ENCODE measurements at places on chromosomes 7 and 10.

GRCh38 chr10:56823849-56824248, 462.8 kb upstream of the ZWINT start:
- no peak for DNase-seq

GRCh38 chr7:51139796-51140195, 176.8 kb downstream of the COBL start:
- no peak for DNase-seq

GRCh38 chr10:76736815-76737618, 900.6 kb downstream of the KCNMA1 start:
- DNase-seq, result no peak

- no peak for DNase-seq
Measured at GRCh38 chr7:116661865-116662264, 10.1 kb upstream of the MET start.

DNA sequence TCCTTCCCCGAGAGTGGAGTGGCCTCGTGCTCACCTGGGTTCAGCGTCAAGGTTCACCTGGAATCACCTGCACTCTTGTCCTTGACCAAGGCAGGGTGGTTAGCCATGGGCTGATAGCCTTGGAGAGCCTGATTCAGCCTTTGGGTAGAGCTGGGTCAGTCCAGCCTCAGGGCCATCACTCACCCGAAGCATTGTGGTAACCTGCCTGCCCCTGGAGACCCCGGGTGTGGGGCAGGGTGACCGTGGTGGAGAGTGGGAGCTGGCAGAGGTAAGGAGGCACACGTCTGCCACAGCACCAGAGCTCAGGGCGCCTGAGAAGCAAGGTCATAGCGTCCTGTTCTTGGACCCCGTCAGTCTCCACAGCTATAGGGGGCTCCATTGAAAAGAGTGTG, 27.8 kb upstream of the WDFY4 start:
- DNase-seq, result no peak

DNA sequence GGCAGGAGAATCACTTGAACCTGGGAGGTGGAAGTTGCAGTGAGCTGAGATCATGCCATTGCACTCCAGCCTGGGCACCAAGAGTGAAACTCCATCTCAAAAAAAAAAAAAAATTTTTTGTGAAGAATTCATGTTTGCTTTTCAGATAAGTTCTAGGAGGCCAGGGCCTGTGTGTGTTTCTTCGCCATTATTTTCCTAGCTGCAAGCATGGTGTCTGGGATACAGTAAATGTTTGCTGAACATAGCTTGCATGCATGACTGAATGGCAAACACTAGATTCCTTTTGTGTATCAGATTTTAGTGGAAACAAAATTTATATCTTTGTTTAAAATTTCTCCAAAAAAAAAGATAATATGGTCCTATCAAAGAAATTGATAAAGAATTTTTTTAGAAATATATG, 9.7 kb upstream of the MACC1 start:
- DNase-seq, result no peak

GRCh38 chr7:30309842-30310435, 25.5 kb downstream of the ZNRF2 start:
- DNase-seq, result no peak

DNA sequence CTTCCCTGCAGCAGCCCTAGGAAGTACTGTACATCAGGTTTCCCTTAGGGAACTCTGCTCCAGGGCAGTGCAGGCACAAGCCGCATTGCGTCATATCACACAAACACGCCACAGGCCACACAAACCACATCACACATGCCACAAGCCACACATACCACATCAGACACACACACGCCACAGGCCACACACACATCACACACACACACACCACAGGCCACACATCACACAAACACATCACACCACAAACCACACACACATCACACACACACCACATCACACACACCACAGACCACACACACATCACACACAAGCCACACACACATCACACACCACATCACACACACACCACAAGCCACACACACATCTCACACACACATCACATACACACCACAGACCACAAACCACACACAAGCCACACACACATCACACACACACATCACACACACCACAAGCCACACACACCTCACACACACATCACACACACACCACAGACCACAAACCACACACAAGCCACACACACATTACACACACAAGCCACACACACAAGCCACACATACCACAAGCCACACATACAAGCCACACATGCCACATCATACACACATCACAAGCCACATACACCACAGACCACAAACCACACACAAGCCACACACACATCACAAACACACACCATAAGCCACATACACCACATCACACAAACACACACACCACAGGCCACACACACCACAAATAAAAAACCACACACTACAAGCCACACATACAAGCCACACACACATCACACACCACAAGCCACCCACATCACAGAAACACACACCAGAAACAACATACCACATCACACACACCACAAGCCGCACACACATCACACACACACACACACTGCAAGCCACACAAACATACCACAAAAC, 53.4 kb downstream of the TMEM209 start:
- DNase-seq, result peak; percentile 6

GRCh38 chr7:19442016-19442785, 266.6 kb downstream of the POLR1F start:
- no peak for DNase-seq

GRCh38 chr7:67644151-67644550, 647.5 kb downstream of the TYW1 start:
- no peak for DNase-seq

GRCh38 chr7:77388055-77388641, 28.0 kb downstream of the GSAP start:
- no peak for DNase-seq

DNA sequence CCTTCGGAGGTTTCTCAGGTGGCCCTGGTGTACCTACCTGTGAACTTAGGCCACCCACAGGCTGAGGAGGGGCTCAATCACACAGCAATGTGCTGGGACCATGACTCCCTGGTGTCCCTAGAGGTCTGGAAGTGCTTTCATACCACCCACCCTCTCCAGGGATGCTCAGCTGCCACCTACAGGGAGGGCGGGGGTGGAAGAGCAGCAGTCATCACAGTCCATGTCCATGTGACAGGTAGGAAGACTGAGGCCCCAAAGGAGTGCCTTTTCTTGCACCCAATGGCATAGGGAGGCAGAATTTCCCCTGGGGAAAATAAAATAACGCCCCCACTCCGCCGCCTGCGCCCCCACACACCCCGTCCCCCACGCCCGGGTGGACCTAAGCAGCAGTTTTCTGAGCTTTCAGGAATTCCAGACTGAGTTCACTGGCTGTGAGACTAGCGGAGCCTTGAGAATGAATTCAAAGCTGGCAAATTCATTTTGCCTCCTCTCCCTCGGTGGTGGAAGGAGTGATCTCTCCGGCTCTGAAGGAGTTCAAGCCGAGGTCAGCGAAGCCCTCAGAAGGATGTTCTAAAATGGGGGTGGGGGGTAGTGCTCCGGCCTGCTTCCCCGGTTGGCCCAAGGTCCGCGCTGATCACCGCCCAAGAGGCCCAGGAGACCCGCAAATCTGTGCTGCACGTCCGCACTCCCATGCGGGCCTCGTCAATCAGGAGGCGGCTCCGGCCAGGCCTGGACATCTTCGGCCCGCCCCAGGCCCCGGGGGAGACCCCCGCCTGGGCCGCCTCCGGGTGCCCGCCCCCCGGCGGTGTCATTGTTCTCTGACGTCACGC, 2.1 kb upstream of the ZMIZ1 start:
- DNase-seq, result no peak

GRCh38 chr10:122138831-122139625, 132.1 kb upstream of the BTBD16 start:
- no peak for DNase-seq

DNA sequence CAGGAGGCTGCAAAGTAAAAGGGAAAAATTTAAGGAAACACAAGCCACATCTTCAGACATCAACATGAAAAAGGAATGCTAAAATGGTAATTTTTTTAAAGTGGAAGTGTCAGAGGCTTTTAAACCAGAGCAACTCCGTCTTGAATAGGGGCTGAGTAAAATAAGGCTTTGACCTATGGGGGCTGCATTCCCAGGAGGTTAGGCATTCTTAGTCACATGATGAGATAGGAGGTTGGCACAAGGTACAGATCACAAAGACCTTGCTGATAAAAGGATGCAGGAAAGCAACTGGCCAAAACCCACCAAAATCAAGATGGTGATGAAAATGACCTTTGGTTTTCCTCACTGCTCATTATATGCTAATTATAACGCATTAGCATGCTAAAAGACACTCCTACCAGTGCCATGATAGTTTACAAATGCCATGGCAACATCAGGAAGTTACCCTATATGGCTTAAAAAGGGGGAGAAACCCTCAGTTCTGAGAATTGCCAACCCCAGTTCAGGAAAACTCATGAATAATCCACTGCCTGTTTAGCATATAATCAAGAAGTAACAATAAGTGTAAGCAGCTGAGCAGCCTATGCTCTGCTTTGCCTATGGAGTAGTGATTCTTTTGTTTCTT, 128.3 kb downstream of the SKAP2 start:
- no peak for DNase-seq

- no peak for DNase-seq
Measured at GRCh38 chr10:131911451-131911850, 10.6 kb downstream of the PPP2R2D start.

Measured in T follicular helper cell (primary cell).